ENCODE measurements at places on chromosomes 13 and 19. TPM values are rescaled to one million over a fixed set of nuclear protein-coding genes. Genes with fewer than 3 reads are reported as not detected.
A peak's percentile ranks its signal among the peaks of the same experiment; 100 is the strongest.

GRCh38 chr19:44634785-44635184 lies 8.9 kb upstream of the PVR start:
- DNase-seq, result no peak

DNA sequence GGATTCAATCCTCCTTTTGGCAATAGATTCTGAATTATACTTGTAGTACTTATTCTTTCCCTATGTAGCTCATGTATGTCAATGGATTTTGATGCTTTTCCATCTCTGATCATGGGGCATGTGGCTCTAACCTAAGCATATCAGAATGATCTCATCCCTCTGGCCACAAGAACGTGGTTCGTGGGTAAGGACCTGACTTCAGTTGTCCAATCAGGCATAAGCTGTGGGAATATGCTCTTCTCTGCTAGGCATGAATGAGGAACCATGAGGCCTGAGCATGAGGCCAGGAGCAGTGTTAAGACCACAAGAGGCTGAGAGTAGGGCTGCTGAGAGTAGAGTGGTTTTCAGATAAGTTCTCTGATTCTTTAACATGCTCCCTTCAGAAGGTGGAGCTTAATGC lies 292.4 kb upstream of the TSHZ3 start:
- no peak for DNase-seq

The ZNF610 gene
- total RNA-seq, result 3.8 TPM

The IL17D gene
- 10.7 TPM for total RNA-seq

- peak; percentile 88 for DNase-seq
Observed at GRCh38 chr19:38769635-38770211, 3.6 kb downstream of the LGALS7 start.

- DNase-seq, result no peak
Observed at GRCh38 chr19:35216016-35216832, 12.3 kb downstream of the FAM187B start.

The KDELR1 gene
- 267 TPM for total RNA-seq

The KDM4B gene
- 48.4 TPM for total RNA-seq

DNA sequence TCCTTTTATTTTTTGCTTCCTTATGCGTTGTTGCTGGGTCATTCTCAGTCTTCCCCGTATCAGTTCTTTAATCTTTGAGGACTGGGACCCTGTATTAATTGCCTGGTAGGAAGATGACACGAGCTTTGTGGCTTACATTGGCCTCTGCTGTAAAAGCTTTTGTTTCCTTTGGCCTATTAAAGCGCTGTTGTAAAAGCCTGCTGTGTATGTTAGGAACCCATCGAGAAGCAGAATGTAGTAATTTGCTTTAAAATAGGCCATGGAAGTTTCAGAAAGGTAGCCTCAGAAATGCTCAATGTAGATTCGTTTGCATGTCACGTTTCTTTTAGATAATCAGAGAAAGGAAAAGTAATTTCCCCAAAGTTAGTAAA lies 257.5 kb upstream of the STARD13 start:
- no peak for DNase-seq
